ENCODE measurements at places on chromosomes 1 and 21.

- DNase-seq = no peak
These were observed 275.5 kb upstream of the FMN2 start for GRCh38 chr1:239816081-239816782.

- no peak for DNase-seq
These were observed 50.8 kb downstream of the OPRD1 start for GRCh38 chr1:28862571-28863403.

- DNase-seq = no peak
These were observed 80.3 kb downstream of the GLIS1 start for GRCh38 chr1:53658489-53659230.

GRCh38 chr1:116139592-116140134 lies 28.5 kb downstream of the MAB21L3 start:
- DNase-seq = no peak

DNA sequence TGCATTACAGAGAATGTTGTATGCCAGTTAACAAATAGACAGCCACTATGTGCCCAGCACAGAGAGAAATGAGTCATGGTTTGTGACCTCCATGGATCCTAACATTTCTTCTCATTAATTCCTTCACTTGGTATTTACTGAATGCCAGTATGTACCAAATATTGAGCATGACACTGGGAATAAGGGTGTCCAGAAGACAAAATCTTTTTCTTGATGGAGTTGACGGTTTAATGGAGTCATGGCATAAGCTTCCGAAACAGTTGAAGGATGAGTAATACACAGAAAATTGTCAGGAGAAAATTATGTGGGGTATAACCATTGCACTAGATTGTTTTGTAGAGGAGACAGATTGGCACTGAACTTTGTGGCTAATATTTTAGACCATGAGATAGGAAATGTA lies 36.9 kb downstream of the PTGFR start:
- DNase-seq = no peak

DNA sequence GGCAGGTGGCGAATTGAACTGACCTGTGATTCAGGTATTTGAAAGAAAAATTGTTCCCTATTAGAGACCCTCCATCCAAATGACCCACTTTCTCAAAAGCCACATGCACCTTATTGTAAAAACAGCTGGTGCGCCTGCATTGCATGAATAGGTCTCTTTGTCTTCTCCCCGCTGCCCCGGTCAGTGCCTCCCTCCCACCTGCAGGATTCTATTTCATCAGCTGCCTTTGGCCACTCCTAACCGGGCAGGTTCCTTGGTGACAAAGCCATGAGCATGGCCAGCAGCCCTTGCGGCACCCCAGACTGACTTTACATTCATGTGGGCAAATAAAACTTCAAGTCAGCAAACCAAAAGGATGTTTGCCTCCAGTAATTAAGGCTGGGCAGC lies 6.4 kb downstream of the TMPRSS3 start:
- no peak for DNase-seq

DNA sequence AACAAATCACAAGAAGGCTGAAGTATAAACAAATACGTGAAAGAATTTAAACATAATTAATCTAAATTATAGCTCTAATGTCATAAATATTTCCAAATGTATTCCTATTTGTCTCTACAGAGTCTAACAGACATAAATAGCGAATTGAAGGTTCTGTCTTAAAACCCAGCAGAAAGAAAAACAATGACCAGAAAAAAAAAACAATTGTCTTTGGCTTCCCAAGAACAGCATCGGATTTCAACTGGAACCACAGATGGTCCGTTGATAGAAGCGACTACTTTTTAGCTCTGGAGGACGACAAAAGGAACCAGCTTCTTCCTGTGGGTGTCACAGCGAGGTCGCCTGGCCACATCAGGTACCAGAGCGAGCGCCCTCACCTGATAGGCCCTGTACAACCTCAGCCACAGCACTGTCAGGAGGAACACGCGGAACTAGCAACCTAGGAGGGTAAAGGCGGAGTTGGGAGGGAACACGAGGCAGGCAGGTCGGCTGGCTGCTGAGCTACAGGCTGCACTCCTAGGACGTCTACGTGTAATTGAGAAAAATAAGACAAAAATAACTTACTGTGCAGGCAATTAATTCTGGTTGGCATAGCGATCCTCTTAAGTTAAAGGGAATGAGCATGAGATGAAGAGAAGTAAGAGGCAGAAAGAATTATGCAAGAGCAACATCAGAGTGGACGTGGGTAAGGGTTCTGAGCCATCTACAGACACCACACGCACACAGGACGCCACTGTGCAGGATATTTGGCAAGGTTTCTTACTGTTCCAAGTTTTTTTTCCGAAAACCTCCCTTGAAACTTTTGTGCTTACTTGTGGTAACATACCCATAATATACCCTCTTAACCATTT lies 16.7 kb upstream of the PRDM15 start:
- no peak for DNase-seq

DNA sequence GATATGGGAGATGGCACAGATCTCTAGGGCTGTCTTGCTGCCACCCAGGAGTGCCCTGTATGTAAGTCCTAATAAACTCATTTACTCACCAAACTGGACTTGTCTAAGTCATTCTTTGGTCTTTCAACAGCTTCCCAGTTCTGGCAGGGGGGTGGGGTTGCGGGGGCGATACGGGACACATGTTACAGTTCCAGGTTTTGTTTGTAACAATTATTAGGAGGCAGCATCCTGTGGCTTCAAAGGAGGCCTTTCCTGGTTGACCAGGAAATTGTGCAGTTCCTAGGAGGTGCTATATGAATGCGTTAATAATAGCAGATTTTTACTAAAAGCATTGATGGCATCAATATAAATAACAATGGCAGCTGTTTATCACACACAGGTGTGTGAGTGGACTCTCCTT lies 42.7 kb upstream of the TRIM45 start:
- DNase-seq = no peak

- DNase-seq = no peak
These were observed 236.9 kb downstream of the RERE start for GRCh38 chr1:8580566-8580965.

DNA sequence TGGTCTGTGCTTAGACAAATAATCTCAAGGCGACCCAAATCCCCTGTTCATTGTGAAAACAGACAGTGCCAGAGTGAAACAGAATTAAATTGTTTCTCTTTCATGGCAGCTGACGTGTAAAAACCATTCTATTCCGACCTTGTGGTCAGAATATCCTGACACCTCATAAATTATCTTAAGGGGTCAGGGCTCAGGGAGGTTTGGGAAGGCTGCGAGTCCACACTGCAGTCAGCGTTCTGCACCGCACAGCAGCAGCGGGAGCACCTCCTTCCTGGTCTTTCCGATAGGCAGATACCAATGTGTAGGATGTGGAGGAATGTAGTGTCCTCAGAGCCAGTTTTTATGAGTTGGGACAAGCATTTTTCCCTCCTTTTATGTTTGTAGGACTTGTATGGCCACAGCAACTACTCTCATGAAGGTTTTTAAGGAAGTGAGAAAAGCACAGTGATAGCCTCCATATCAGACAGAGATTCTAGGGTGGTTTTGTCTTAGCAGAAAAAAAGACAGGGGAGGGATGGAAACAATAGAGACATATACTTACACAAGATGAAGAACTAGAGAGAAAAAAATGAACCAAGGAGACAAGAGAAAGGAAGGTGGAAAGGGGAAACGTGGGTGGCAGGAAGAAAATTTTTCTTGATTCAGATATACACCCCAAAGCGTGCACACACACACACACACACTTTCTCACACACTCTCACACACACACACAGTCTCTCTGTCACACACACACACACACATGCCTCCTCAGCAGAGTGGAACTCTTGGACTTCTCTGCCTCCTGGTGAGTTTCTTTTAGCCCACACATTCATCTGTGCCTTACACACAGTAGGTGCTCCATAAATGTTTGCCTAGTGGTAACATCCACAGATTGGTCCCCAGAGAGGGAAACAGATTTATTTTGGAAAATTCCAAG lies 68.6 kb downstream of the NTMT2 start:
- DNase-seq = no peak

DNA sequence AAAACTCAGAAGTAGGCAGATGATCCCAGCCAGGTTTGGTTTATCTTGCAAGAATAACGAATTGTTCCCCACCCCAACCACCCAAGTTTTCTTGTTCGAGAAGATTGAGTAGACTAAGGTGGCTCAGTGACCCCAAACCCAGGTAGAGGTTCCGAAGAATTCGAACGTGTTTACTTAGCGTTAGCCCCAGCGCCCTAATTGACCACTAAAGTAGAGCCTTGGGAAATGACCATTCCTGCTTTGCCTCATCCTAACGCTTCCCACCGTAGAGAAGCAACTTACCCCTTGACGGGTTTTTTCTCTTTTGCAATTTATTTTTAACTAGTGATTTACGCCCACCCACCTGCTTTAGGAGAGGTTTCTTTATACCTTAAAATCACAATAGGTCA lies 870 bp downstream of the FBXO28 start:
- DNase-seq = no peak

GRCh38 chr1:192343344-192343743 lies 26.6 kb downstream of the RGS21 start:
- no peak for DNase-seq

GRCh38 chr1:41629571-41629970 lies 145.1 kb upstream of the EDN2 start:
- no peak for DNase-seq

DNA sequence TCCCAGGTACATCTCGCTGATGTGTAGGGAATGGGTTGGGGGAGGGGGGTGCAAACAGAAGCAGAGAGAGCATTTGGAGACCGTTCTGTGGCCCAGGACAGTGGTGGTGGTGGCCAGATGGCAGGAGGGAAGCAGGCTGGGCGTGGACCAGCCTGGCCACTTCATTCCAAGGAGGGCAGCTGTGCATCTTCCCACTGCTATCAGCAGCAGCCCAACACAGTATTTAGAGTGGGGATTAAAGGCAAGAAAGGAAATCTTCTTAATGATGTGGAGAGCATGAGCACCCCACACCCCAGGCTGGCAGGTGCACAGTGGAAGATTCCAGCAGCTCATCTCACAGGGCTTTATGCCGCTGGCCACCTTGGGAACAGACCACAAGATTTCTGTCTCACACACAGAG lies 198.7 kb downstream of the NPHP4 start:
- no peak for DNase-seq

- DNase-seq = peak; percentile 36
These were observed 27.0 kb downstream of the ZZZ3 start for GRCh38 chr1:77655431-77655974.

DNA sequence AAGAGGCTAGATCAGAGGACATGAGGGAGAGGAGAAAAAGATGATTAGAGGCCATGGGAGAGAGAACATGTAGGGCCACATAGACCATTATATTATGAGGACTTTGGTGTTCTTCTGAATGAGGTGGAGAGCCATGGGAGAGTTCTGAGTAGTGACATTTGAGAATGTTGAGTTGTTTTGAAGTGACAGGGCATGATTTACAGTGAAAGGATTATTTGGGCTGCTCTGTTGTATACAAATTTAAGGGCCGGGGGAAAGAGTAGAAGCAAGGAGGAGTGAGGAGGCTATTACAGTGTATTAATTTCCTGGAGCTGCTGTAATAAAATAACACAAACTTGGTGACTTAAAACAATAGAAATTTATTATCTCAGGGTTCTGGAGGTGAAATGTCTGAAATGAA lies 102.5 kb upstream of the RGS4 start:
- DNase-seq = no peak

DNA sequence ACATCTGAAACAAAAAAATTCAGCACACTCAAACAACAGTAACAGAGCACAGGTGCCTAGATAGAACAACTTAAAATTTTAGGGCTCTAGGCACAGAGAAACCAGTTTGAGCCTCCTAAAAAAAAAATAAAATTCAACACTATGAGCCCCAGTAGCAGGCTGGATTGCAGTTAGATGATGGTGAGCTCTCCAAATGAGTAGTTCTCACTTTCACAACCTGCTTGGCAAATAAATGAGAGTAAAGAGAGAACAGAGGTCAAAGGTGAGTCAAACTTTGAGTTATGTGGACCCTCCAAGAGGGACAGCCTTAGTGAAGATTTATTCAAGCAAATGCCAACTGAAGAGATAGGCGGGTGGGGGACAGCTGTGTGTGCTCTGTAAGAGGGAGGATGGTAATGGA lies 3.6 kb downstream of the BEND5 start:
- DNase-seq = no peak

- no peak for DNase-seq
These were observed 8.6 kb downstream of the CCSAP start for GRCh38 chr1:229334269-229334668.

- no peak for DNase-seq
These were observed 907.6 kb upstream of the ADGRL2 start for GRCh38 chr1:80893115-80893514.

DNA sequence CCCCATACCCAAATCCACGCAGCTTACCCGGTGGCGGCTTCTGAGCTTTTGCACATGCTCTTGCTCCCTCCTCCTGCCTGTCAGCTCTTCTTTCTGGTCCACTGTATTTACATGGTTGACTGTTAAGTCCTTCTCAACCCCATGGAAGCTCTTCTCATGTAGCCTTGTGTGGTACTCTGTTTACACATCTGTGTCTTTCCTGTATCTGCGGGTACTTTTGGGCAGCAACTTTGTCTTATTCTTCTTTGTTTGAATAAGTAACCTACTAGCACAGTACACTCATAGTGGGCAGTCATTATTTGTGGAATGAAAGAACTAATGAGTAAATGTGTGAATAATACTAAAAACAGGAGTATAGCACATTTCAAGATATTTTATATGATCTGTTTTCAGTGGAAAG lies 88.5 kb upstream of the GPR88 start:
- no peak for DNase-seq

- DNase-seq = no peak
These were observed 53.9 kb downstream of the COQ8A start for GRCh38 chr1:226993814-226994585.

- no peak for DNase-seq
These were observed 222.0 kb downstream of the SDCCAG8 start for GRCh38 chr1:243477731-243478290.

DNA sequence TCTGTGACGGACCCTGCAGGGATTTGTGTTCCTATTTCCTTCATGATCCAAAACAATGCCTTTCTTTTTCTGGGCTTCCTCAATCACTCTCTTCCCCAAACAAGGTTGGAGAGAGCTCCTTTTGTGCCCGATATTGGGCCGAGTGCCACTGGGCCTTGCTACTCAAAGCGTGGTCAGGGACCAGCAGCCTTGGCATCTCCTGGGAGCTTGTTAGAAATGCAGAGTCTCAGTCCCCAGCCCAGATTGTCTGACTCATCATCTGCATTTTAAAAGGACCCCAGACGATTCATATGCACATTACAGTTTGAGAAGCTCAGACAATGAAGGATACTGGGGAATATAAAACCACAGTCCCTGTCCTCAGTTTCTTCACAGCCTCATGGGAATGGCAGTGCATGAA lies 19.9 kb downstream of the ADORA1 start:
- DNase-seq = no peak

DNA sequence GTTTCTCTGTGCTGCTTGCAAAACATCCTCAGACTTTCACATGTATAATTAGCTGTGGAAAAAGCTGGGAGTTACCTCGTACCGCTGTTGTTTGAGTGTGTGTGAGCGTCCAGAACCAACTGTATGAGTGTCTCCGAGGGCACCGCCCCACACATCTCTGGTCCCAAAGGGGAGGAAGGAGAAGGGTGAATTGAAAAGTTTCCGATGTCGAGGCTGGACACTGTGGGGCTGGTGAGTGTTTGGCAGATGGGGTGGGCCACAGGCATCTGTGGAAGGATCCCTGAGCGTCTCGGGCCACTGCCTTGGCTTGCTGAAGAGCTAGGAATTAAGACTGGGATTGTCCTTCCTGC lies 1.2 kb downstream of the ATP2B4 start:
- DNase-seq = no peak

All from LNCaP clone FGC (cell line).